ENCODE measurements at places on chromosomes 13 and 19.

DNA sequence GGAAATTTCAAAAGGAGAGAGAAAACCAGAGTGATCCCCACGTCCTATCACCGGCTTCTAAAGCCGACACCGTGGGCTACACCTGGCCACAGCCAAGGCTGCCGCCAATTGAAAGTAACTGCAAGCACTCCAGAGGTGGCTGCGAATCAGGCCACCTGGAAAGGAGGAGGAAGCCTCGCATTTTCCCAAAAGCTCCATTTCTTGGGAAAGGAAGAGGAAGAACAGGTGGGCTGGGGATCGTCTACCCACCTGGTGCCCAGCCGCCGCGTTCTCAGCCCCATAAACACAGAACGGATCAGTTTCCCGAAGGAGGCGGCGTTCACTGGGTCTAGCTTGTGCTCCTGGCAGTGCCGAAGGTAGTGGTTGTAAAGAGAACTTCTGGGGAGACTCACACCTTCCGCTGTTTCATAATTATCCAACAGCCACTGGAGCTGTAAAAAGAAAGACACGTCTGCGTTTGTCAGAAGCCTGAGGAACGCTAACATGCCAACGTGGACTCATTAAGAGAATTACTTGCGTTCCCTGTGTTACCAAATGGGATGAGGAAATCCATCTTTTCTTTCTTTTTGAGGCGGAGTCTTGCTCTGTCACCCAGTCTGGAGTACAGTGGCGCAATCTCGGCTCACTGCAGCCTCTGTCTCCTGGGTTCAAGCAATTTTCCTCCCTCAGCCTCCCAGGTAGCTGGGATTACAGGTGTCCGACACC lies 38.1 kb upstream of the RANBP3 start:
- no peak for DNase-seq

GRCh38 chr13:100594731-100595130 lies 6.1 kb upstream of the GGACT start:
- no peak for DNase-seq

DNA sequence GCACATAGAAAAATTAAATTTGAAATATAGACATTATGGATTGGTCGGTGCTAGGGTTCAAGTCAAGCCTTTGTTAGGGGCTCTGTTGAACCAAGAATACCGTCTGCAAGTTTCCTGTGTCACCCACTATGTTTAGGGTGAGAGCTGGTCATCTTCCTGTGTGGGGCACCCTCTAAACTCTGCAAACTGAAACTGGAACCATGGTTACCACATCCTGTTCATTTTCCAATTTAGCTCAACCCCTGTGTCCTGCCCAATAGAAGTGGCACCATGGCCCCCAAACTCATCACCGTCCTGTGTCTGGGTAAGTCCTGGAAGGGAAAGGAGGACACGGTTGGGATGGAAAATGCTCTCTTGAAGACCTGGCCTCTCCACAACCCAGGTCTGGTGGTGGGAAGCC lies 29.9 kb downstream of the LAIR2 start:
- no peak for DNase-seq

GRCh38 chr13:20882206-20882605 lies 20.3 kb downstream of the XPO4 start:
- no peak for DNase-seq

DNA sequence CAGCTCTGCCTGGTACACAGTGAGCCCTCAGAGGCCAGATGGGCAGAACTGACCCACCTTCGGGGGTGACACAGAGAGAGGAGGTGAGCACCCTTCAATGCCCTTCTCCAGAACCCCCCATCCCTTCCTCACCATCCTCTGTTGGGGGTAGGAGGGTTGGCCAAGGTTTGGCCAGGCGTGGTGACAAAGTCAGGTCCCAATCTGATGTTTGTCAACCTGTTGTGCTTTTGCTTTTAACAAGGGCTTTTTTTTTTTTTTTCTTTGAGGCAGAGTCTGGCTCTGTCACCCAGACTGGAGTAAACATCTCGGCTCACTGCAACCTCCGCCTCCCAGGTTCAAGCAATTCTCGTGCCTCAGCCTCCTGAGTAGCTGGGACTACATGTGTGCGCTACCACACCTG lies 7.3 kb downstream of the PTGIR start:
- no peak for DNase-seq

GRCh38 chr19:36460046-36460445 lies 29.3 kb downstream of the ZNF566 start:
- DNase-seq: no peak

All from stimulated activated CD4-positive, alpha-beta T cell treated with anti-CD3 and anti-CD28 coated beads, Interleukin-4, amount 100 ng/mL, for 4 hours (primary cell).